ENCODE measurements at places on chromosomes 1 and 21.

DNA sequence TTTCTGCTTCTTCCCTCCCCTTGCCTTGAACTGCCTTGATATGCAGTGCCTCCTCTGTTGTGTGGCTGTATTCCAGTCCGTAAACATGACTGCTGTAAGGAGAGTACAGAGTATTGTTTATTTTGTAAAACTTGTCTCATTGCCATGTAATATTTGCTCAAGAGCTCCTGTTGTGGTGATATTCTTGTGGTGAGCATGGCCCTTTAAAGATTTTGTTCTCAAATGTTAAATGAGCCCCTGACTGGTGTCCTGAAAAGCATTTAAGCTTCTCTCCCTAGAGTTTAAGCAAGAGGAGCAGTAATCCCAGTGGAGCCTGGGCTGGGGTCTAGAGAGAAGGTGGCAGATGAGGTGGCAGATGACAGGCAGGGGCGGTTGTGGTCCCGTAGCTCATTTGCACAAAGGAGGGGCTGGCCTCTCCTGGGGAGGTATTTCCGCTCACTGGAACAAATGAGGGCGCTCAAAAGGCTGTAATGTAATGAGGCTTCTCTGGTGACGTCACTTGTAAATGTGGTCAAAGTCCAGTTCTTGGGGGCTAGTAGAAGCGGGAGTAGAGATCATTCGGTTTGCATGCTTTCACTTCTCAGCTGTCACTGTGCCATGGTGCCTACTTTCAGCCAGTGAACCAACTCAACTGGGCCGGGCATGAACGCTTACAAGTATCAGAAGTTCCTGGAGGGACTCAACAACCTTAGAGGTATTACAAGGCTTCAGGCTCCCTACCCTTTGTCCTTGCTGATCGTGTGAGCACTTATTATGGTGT is 46.0 kb upstream of the MACF1 start:
- DNase-seq: peak; percentile 89

- no peak for DNase-seq
Measured at GRCh38 chr1:17198476-17199258, 6.3 kb upstream of the PADI1 start.

DNA sequence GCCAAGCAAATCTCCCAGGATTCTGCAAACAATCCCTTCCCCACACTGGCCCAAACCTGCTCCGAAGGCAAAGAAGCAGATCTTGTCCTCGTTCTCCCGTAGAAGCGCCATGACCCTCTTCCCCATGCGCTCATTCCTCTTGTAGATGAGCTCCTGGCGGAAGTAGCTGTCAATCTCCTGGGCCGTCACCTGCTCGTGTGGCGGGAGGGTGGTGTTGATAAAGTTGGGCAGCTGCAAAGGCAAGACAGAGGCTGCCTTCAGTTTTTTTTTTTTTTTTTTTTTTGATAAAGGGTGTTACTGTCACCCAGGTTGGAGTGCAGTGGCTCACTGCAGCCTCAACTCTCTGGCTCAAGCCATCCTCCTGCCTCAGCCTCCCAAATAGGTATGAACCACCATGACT is 202.7 kb downstream of the TRABD2B start:
- DNase-seq: no peak

- peak; percentile 50 for DNase-seq
Measured at GRCh38 chr21:37562920-37563640, 196.5 kb downstream of the DYRK1A start.

GRCh38 chr1:181630838-181631237 is 147.5 kb downstream of the CACNA1E start:
- peak; percentile 71 for DNase-seq

- no peak for DNase-seq
Measured at GRCh38 chr1:26545969-26546323, 16.4 kb downstream of the RPS6KA1 start.

DNA sequence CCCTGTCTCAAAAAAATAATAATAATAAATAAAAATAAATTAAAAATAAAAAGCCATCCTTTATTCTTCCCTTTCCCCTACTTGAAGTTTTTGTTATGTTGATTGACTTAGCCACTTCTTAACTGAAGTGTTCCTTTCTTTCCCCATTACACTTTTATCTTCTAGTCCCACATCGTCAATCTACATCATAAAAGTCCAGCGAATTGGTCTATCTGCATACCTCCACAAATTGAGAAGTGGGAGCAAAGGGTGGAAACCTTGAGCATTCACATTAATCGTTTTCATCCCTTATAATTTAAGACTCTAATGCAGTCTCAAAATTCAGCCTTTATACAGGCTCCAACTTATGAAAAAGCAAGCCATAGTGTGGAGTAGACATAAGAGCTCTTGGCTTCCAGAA is 6.5 kb upstream of the ZYG11A start:
- DNase-seq: no peak

DNA sequence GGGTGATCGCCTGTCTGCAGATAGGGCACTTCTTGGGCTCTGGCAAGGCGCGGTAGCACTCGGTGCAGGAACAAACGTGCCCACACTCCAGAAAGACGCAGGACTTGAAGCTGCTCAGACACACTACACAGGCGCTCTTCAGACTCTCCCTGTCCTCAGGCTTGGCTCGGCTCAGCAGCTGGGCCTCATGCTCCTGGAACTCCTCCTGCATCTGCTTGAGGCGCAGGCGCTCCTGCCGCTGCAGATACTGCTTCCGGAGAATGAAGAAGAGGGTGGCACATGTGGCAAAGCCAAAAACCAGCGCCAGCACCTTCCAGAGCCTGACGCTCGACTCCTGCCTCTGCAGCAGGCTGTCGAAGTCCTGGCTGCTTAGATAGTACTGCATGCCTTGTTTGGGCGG is 7.2 kb downstream of the MUL1 start:
- DNase-seq: no peak

DNA sequence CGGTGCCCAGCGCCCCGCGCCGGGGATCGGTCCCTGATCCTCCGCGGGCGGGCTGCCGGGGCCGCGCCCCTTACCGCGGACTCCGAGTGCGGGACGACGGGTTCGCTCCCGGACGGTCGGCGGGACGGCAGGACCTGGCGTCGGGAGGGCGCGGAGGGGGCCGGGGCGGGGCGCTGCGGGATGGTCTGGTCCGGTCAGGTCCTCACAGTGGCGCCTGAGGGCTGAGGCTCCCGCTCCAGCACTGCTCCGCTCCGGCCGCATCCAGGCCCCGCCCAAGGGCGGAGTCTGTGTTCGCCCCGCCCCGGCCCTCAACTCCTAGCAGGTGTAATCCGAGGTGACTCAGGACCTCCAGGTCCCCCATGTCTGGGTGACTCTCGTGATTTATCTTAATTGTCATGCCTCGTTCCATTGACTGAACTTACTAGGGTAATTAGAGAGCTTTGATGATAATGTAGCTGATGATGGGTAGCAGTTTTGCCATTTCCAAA is at the start of gene RAB3B:
TSS of gene RAB3B (minus strand) at position 223 of the 488 bp plus-strand sequence. CDS start 13,583 bp downstream, outside the sequence.
- DNase-seq: peak; percentile 81

DNA sequence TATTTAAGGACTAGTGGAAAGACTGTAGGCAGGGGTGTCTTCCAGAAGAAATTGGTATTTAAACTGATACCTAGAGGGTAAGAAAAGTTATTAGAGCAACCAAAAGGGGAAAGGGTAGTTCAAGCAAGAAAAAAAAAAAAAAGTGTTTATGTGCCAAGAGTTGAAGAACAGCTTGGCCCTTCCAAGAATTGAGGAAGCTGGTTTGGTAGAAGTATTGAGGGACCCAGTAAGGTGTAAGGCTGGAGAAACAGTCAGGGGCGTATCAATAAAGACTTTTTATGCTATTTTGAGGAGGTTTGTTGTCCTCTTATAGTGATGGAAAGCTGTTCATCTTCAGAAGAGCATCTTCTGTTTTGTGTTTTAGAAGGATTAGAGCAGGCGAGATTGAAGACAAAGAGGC is 108.3 kb downstream of the PTPRC start:
- DNase-seq: no peak

- no peak for DNase-seq
Measured at GRCh38 chr1:27057801-27058625, 45.4 kb upstream of the TENT5B start.

GRCh38 chr1:222068937-222069336 is 327.0 kb upstream of the DUSP10 start:
- no peak for DNase-seq

DNA sequence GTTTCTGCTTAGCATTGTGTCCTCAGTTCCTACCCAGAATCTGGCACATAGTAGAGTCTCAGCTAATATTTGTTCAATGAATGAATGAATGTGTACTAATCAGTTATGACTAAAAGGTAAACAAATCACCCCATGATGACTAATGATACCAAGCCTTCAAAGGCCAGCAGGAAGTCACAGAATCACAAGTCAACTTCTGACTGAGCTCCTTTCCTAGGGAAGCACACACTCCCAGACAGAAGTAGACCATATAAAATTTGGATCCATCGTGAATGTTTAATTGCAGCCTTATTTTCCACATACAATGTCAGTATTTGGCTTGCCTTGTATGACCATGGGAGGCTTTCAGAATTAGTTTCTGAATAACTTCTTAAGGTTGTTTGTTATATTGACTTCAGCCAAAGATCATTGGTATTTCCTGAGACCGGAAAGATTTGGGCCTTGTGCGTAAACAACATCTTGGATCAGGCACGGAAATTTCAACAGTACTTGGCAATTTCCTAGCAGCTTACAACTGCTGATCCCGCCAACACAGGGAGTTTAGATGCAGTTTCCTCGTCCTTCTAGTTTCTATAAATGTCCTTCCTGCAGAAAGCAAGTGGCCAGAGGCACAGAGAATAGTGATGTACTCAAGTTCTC is 185.9 kb upstream of the ATP1B1 start:
- DNase-seq: peak; percentile 42

- DNase-seq: no peak
Measured at GRCh38 chr1:182721525-182721924, 37.1 kb upstream of the RGS8 start.

- DNase-seq: no peak
Measured at GRCh38 chr1:94983171-94983739, 56.3 kb upstream of the CNN3 start.

GRCh38 chr1:237170149-237170548 is 128.2 kb downstream of the RYR2 start:
- no peak for DNase-seq

Measured in body of pancreas (tissue), 4 donors.